ENCODE measurements at places on chromosomes 4 and X. TPM values are rescaled to one million over a fixed set of nuclear protein-coding genes. Genes with fewer than 3 reads are reported as not detected.

Gene CITED1
- total RNA-seq: not detected

Gene CENPVL2
- not detected for total RNA-seq

Gene POU4F2
- total RNA-seq: not detected

Gene SLC9B1
- total RNA-seq: 0.49 TPM

Gene ZNF718
- 12.1 TPM for total RNA-seq

Gene CDKN2AIP
- total RNA-seq: 10.4 TPM

Gene KDR
- 145 TPM for total RNA-seq

Gene VSIG4
- not detected for total RNA-seq

DNA sequence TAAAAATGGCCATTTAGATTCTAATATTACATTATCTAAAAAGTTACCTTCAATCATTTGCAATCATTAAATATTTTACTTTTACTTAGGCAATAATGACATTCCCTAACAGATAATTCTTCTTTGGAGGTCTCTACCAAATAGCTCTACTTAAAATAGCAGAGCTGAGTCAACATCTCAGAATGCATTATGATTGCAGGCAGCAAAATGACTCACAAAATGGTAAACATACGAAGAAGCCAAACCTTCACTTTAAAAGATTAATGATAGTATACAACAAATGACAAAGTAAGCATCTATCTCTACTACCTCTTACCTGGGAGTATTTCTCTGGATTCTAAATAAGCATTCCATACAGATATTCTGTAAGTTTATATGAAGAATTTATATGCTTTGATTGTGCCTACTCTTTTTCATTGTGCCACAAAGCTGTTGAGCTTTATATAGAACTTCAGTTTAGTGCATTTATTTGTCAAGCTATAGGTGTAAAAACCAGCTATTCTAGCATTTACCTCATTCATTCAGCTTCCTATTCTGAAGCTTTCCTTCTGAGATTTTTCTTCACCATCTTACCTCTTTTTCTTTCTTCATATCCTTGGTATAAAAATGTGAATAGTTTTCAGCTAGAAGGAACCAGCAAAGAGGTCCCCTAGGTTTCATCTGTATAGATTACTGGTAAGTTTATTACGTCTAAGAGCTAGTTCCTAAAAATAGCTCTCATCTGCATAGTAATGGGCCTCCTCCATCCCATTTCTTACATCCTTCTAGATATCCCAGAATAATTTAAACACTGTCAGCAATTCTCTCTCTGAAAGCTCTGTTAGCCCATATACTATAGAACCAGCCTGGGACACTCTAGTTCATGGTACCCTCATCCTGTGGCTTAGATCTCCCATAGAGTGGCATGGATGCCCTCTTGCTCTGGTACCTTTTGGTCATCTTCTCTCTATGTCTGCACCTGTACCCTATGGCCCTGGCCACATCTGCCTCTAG lies 17.2 kb upstream of the SPCS3 start:
- H3K27me3 ChIP-seq: no peaks in the 10 kb centered on the region
- H3K4me1 ChIP-seq: no peaks in the 10 kb centered on the region
- H3K4me3 ChIP-seq: no peak overlapping the region
- DNase-seq: no peak
- no peak overlapping the region for H3K27ac ChIP-seq

DNA sequence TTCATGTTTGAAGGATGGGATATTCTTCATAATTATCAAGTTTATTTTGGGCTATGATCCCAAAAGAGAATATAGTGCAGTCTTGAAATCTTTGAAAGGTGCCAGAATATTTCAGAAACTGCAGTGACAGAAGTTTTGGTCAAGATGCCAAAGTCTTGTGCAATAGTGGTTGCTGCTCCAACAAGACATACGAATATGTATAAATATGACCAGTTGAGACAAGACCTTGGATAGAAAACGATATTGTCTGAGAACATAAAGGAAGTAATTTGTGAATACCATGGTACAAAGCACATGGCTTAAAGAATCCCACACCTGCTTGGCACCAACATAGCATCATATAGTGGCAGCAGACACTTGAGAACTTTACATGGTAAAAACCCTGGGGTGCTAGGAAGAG lies 48.6 kb upstream of the AMELX start:
- no peaks in the 10 kb centered on the region for H3K36me3 ChIP-seq
- H3K4me3 ChIP-seq: no peak overlapping the region
- no peak overlapping the region for H3K27ac ChIP-seq
- H3K4me1 ChIP-seq: no peaks in the 10 kb centered on the region
- no peak for DNase-seq

GRCh38 chr4:65789805-65790204 lies 119.5 kb upstream of the EPHA5 start:
- no peak for DNase-seq
- no peak overlapping the region for H3K27ac ChIP-seq
- H3K36me3 ChIP-seq: no peaks in the 10 kb centered on the region
- no peak overlapping the region for H3K4me3 ChIP-seq
- H3K4me1 ChIP-seq: peaks cover 8% of the 10 kb centered on the region
- H3K27me3 ChIP-seq: no peaks in the 10 kb centered on the region

DNA sequence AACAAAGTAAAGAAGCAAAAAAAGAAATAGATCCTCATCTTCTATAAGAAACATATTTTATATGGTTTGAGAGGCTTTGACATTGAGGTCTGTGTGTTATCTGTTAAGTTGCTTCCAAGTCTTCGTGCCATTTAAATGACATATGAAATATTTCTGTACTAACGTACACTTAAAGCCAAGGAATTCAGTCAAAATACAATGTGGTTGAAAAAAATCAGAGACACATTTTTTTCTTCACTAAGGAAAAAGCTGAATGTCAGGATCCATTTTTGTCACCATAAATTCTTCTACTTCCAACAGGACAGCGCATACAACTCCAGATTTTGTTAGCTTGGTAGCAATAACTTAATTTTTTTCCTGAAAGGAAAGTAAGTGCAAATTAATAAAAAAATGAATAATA lies 168.5 kb downstream of the FAT4 start:
- H3K27me3 ChIP-seq: no peaks in the 10 kb centered on the region

GRCh38 chr4:2081540-2081939 lies 22.4 kb downstream of the NAT8L start:
- no peaks in the 10 kb centered on the region for H3K36me3 ChIP-seq
- no peaks in the 10 kb centered on the region for H3K4me1 ChIP-seq
- H3K27me3 ChIP-seq: no peaks in the 10 kb centered on the region
- no peak for DNase-seq
- no peak overlapping the region for H3K4me3 ChIP-seq

GRCh38 chr4:85128246-85129204 lies 162.0 kb upstream of the WDFY3 start:
- no peaks in the 10 kb centered on the region for H3K27me3 ChIP-seq
- H3K36me3 ChIP-seq: no peaks in the 10 kb centered on the region
- H3K27ac ChIP-seq: no peak overlapping the region
- no peak for DNase-seq

GRCh38 chrX:76076124-76076523 lies 96.7 kb upstream of the PBDC1 start:
- no peak overlapping the region for H3K27ac ChIP-seq
- no peaks in the 10 kb centered on the region for H3K27me3 ChIP-seq
- H3K36me3 ChIP-seq: no peaks in the 10 kb centered on the region

DNA sequence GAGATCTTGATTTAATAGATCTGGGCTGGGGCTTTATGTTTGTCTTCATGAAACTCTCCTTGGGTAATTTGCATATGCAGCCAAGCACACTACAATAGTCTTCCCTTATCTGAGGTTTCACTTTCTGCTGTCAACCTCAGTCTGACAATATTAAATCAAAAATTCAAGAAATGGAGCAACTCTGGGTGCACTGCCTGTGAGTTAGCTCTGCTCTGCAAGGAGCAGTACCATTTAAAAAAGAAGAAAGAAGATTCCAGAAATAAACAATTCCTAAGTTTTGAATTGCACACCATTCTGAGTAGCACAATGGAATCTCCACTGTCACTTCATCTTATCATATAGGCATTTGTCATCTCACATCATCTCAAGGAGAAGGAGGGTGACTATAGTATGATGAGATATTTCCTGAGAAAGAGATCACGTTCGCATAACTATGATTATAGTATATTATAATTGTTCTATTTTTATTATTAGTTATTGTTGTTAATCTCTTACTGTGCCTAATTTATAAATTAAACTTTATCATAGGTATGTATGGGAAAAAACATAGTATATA lies 9.4 kb downstream of the FNIP2 start:
- no peak for DNase-seq
- no peak overlapping the region for H3K4me3 ChIP-seq
- no peak overlapping the region for H3K27ac ChIP-seq
- H3K36me3 ChIP-seq: no peaks in the 10 kb centered on the region
- peaks cover 30% of the 10 kb centered on the region for H3K4me1 ChIP-seq

- H3K36me3 ChIP-seq: peaks cover 4% of the 10 kb centered on the region
- DNase-seq: no peak
- no peak overlapping the region for H3K4me3 ChIP-seq
- H3K4me1 ChIP-seq: peaks cover 13% of the 10 kb centered on the region
Observed at GRCh38 chr4:118284169-118284568, 68.6 kb downstream of the PRSS12 start.

GRCh38 chr4:128782076-128782715 lies 27.3 kb upstream of the JADE1 start:
- H3K27ac ChIP-seq: no peak overlapping the region
- DNase-seq: no peak
- no peaks in the 10 kb centered on the region for H3K4me1 ChIP-seq
- H3K4me3 ChIP-seq: no peak overlapping the region
- H3K27me3 ChIP-seq: no peaks in the 10 kb centered on the region

DNA sequence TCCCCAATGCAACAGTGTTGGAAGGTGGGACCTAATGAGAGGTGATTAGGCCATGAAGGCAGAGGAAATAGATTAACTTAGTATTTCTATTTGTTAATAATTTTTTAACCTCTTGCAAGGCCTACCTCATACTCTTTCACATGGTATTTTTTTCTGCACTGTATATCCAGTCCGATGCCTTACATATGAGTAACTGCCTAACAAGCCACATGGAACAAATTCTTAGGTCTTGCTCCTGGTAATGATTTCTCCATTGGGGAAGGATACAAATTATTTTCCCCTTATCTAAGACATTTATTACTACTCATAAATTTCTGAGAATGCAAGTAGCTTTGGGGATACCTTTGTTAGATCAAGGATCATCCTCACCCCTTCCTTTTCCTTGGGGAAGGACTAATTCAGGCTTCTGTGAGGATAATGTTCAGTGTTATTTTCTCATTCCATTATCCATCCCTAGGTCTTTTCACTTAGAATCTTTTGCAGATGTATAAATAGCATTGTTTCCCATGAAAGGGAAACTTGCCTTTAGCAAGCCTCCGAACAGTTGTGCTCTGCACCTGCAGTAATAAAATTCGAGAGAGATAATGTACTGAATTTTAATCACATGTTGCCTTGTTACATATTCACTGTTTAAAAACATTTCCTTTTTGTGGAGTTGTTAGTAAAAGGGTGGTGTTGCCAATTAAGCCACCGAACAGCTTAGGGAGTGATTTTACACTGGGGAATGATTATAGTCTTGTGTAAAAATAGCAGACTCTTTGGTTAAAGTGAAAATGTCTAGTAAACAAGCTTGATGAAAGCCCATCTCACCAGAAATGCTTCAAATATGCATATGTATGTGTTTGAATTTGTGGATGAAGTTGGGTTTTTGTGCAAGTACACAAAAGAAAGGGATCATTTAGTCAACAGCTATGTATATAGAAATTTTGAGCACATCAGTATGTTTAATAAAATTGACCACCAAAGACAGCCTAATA lies 89.9 kb downstream of the CFAP299 start:
- H3K36me3 ChIP-seq: no peaks in the 10 kb centered on the region
- H3K27ac ChIP-seq: no peak overlapping the region
- H3K4me3 ChIP-seq: no peak overlapping the region
- no peak for DNase-seq

GRCh38 chrX:70141373-70141772 lies 8.1 kb downstream of the IGBP1 start:
- no peak overlapping the region for H3K4me3 ChIP-seq
- no peaks in the 10 kb centered on the region for H3K4me1 ChIP-seq
- DNase-seq: no peak
- no peaks in the 10 kb centered on the region for H3K27me3 ChIP-seq
- no peaks in the 10 kb centered on the region for H3K36me3 ChIP-seq
- no peak overlapping the region for H3K27ac ChIP-seq

DNA sequence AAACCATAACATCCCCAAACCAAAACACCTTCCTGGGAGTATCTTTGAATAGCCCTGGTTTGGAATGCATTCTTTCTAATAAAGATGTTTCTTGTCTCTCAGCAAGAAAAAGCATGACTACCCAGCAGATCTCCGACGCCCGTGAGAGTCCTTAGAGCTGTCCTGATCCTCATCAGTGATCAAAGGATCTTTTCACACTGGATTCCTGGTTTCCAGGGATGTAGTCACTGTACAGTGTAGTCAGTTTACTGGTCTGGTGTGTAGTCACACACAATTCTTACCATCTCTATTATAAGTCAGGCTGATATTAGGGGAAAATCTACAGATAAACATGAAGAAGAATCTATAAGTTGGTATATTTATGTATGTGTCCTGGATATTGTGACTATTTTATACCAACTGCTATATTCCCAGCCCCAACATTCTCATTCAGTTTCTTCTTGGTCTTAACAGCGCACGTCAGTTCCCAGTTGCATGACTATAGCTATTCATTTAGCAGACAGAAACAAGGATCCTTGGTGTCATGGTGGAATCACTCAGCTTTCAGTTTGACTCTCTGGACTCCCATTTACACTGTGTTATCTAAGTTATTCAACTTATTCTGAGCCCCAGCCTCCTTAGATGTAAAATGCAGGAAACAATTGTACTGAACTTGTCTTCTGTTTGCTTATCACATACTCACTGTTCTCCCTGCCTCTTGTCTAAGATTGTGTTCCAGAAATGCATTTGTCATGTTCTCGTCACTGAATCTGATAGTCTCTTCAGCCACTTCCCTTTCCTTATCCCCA lies 68.3 kb downstream of the SLIT2 start:
- no peak overlapping the region for H3K4me3 ChIP-seq
- no peaks in the 10 kb centered on the region for H3K27me3 ChIP-seq
- no peaks in the 10 kb centered on the region for H3K36me3 ChIP-seq
- H3K27ac ChIP-seq: no peak overlapping the region
- DNase-seq: no peak

- H3K27ac ChIP-seq: no peak overlapping the region
- no peak for DNase-seq
- no peaks in the 10 kb centered on the region for H3K27me3 ChIP-seq
- H3K36me3 ChIP-seq: no peaks in the 10 kb centered on the region
Observed at GRCh38 chrX:69844636-69845035, 205.1 kb downstream of the AWAT2 start.

DNA sequence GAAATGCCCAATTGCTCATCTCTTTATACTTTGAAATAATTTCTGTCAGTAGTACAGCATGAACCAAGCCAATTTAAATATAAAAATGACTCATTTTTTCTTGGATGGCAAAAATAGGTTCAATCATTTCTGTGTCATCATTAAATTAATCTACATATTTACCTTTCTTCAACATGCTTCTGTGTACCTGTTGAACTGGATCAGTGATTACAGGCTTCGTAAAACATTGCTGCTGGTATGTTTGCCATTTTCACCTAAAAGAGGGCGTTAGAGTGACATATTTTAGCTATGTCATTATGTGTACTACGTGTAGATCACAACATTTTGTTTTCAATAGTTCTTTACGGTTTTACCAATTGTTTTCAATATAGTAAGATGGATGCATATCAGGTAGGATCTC lies 340.5 kb upstream of the MAOA start:
- H3K4me3 ChIP-seq: no peak overlapping the region
- no peak for DNase-seq
- no peaks in the 10 kb centered on the region for H3K4me1 ChIP-seq
- H3K36me3 ChIP-seq: no peaks in the 10 kb centered on the region
- H3K27ac ChIP-seq: no peak overlapping the region
- H3K27me3 ChIP-seq: no peaks in the 10 kb centered on the region

- no peak for DNase-seq
- H3K36me3 ChIP-seq: no peaks in the 10 kb centered on the region
- no peak overlapping the region for H3K4me3 ChIP-seq
- H3K27ac ChIP-seq: no peak overlapping the region
- no peaks in the 10 kb centered on the region for H3K27me3 ChIP-seq
- no peaks in the 10 kb centered on the region for H3K4me1 ChIP-seq
Observed at GRCh38 chrX:117532339-117532738, 584.3 kb downstream of the KLHL13 start.
